ENCODE measurements at places on chromosomes 4 and X.

GRCh38 chr4:114368751-114369150 lies 229.9 kb upstream of the UGT8 start:
- DNase-seq: no peak

- no peak for DNase-seq
Measured at GRCh38 chr4:183429489-183429888, 14.9 kb upstream of the CDKN2AIP start.

DNA sequence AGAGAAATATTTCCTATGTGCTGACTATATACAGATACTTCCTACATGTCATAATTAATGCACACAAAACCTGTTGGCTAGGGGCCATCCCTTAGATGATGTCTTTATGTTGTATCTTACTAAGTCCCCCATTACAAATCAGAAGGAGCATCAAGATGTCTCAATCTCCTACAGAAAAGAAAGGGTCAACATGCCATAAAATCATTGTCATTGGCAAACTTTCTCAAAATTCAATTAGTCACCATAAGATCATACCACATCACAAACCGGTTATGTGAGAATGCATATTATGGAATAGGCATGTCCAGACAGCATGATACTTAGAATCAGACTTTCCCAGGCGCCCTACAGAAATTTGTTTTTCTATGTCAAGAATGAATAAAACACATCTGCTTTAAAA lies 175.2 kb upstream of the TET2 start:
- no peak for DNase-seq

DNA sequence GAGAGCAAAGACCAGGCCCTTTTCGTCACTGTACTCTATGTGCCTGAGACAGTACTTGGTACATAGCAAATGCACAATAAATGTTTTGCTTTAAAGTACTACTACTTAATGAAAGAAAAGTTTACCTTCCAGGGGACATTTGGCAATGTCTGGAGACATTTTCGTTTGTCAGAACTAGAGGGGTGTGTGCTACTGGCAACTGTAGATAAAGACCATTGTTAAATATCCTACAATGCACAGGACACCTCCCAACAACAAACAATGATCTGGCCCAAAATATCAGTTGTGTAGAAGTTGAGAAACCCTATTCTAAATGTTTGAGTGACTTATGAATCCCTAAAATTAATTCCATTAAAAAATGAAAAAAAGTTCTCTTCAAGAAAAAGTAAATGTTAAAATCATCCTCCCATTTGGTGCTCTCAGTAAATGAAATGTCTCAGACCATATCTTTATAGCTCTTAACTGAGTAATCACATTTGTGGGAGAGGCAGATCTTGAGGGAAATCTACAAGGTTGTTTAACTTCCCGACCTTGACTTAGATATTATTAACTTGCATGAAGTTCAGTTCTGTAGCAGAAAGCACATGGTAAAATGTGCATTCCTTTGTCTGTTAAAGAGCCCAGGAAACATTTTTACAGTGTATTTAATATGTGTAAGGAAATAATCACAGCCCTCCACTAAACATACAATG lies 18.5 kb downstream of the EGFL6 start:
- no peak for DNase-seq

DNA sequence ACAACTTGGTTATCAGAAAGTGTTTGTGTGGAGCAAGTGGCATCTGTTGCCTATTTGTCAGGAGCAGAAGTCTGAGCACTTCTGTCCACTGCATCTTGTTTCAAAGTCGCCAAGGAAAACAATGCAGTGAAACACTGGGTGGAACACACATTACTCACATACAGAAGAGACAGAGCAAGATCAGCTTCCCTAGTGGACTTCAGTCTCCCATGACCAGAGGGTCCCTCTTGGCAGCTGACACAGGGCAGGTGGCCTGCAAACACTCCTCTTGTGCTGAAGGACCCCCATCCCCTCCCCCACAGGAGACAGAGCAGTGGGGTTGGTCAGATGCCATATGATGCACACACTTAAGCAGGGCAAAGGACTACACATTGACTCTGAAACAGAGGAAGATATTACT lies 3.6 kb upstream of the BBS12 start:
- no peak for DNase-seq

GRCh38 chr4:28010577-28011240 lies 1150.1 kb downstream of the STIM2 start:
- DNase-seq: no peak

DNA sequence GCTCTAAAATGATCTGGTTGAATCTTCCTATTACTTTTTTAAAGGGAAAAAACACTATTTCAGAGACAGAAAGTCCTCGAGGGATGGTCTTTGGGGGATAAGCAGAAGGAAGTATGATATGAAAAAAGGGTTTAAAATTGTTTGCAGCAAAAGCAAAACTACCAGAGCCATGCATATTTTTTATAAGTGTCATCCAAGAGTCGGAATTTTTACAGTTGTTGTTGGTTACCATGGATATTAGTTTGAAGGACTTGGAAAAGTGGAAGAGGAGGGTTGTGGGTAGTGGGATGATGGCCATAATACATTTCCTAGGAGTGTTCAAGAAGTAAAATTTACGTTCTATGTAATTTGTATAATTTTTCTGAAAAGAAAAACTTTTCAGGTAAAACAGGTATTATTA lies 134.4 kb downstream of the PCDH7 start:
- no peak for DNase-seq

DNA sequence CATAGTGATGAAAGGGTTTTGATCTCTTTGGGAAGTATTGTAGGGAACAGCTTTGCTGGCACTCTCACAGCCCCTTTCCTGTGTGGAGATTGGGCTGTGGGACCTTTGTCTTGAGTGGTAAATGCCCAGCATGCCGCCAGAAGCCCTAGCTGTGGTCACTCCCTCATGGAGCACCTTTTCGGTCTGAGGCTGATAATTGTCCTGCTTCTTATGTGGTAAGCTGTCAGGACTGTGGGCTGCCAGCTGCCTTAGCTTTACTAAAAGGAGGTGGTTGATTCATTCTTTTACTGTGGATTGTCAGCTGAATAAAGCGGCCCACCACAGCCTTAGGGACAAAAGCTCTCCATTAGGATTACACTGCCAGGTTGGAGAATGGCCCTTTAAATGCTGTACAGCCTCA lies 7.1 kb downstream of the PASD1 start:
- DNase-seq: no peak

DNA sequence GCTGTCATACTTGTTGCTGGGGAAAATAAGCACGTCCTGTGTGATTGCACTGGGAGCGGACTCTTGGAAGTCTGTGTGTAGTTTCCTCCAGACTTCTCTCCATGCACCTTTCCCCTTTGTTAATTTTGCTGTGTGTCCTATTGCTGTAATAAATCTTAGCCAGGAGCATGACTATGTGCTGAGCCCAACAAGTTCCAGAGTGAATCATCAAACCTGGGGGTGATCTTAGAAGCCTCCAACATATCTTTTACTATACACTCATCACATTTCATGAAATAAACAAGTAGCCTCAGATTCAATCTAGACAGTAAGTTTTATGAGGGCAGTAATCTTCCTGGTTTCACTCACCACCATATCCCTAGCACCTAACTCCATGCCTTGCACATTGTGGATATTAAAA lies 43.3 kb upstream of the FGF13 start:
- no peak for DNase-seq

DNA sequence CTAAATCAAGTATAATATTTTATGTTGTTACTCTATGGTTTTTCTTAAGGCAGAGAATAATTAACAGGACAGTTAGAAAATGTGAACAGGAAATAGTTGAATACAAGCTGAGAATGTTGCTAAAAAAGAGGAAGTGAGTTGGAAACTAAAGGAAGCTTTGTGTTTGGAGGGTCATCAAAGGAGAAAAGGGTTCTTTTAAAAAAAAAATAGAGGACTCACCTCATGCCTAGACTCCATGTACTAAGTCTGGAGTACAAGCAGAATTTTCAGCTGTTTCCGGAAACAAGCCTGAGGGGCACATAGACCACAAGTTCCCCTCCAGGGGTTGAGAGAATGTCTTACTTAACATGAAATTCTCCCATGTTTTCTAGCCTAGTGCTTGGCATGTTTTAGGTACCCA lies 20.1 kb upstream of the MAP7D3 start:
- no peak for DNase-seq

All from activated CD4-positive, alpha-beta T cell treated with anti-CD3 and anti-CD28 coated beads for 1 hour (primary cell).